Stimulated activated CD4-positive, alpha-beta T cell treated with anti-CD3 and anti-CD28 coated beads, Interleukin-4, amount 100 ng/mL, for 4 hours (primary cell): ENCODE measurements at places on chromosomes 7 and 10.

- DNase-seq, result no peak
Observed at GRCh38 chr10:132273966-132274365, 33.8 kb downstream of the STK32C start.

- no peak for DNase-seq
Observed at GRCh38 chr10:121221072-121221471, 369.9 kb downstream of the WDR11 start.

GRCh38 chr7:68309271-68309670, 1289.0 kb upstream of the AUTS2 start:
- no peak for DNase-seq

GRCh38 chr7:106108991-106109390, 3.1 kb downstream of the SYPL1 start:
- no peak for DNase-seq

DNA sequence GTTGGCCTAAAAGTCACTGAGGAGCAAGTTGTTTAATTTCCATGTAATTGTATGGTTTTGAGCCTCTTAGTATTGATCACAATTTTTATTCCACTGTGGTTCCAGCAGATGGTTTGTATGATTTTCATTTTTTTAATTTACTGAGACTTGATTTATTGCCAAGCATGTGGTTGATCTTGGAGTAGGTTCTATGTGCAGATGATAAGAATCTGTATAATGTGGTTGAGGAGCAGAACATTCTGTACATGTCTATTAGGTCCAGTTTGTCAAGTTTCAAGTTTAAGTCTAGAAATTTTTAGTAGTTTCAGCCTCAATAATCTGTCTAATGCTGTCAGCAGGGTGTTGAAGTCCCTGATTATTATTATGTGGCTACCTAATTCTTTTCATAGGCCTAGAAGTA, 22.7 kb upstream of the ZWINT start:
- no peak for DNase-seq

- DNase-seq, result no peak
Observed at GRCh38 chr7:75924889-75925288, 9.9 kb downstream of the POR start.

DNA sequence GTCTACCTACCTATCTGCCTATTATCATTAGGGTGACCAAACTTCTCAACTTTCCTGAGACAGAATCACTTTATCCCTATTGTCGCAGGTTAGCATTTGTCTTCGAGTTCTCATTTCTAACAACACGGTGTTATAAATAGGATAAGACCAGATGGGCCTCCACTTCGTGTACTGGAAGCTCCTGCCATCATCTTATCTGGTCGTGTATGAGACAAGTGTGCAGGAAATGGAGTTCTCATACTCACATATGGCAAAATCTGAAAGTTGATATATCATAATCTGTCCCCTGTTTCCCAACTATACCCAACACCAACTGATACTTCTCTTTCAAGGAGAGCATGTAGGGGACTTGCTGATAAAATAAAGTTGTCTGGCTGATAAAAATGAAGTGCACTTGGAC, 287.4 kb upstream of the FOXK1 start:
- no peak for DNase-seq

DNA sequence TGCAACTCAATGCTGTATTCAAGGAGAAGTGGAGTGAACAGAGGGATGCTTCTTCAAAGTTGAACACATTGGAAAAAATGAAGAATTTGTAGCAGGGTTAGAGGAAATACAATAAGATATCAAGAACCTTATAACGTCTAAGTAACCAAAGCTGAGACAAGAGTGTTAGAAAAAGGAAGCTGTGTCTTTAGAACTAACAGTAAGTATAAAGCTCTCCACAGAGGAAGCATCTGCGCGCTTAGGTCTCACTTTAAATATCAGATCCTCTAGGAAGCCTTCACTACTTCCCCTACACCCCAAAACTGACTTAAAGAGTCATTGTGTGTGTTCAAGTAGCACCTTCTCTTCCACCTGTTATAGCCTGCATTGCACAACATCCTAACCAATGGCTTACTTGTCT, 43.0 kb downstream of the CH25H start:
- no peak for DNase-seq

- DNase-seq, result no peak
Observed at GRCh38 chr10:71392791-71393781, 3.6 kb upstream of the CDH23 start.

DNA sequence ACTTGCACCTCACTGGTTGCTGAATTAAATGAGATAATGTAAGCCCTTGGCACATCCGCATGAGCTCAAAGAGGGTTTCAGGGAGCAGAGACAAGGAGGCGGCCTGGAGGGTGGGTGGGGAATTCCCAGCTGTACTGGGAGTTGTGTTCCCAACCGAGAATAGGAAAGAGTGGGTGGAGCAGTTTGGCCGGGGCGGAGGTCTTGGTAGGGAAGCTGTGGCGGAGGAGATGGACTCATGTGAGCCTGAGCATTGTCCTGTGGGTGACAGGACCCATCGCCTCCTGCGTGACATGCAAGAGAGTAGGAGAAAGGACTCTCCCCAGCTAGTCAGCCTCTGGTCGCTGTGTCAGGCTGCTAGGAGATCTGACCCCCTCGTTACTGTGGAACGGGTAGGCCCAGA, 41.0 kb upstream of the SAMD8 start:
- no peak for DNase-seq

GRCh38 chr7:23018750-23019149, 4.8 kb upstream of the HYCC1 start:
- no peak for DNase-seq

DNA sequence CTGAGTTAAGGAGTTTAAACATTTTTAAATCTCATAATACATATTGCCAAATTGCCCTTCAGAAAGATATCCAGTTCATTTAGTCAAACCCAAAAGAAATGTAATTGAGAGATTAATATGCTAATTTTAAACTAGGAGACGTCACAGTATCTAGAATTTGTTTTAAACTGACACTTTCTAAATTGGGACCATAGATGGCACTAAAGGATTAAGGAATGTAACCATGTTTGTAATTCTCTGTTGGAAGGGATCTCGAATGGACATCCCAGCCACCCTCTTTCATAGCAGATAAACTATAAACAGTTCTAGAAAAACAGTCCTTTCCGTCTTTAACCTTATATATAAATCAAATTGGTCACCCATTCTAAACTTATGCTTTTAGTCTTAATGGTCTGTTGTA, 30.0 kb upstream of the SAMD9L start:
- no peak for DNase-seq

DNA sequence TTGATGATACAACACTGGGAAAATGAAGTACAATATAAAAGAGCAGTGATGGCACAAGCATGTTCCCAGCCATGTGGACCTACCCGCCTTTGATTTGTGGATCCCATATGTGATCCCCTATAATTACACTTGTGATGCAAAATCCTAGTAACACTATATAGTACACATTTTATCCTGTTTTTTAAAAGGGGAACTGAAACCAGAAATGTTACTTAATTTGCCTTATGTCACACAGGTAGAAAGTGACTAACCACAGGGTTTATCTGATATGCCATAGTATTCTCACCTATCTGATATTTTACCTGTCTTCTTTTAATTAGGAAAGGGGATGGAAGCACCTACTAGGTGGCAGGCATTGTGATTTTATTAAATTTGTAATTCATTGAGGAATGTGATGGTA, 35.0 kb downstream of the ARMC3 start:
- no peak for DNase-seq

DNA sequence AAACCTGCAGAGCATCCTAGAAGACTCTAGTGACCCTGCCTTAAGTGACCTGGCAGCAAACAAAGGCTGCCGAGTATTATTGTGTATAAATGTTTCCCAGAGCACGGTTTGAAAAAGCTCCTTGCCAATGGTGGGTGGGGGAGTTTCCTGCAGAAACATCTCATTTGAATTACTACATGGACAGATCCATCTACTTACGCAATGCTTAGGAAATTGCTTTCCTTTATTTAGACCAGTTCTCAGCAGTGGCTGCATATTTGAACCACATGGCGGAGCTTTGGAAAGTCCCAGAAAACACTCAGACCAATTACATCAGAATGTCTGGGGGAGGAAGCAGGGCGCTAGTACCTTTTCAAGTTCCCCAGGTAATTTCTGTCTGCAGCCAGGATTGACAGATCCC, 560.9 kb downstream of the SDK1 start:
- no peak for DNase-seq

DNA sequence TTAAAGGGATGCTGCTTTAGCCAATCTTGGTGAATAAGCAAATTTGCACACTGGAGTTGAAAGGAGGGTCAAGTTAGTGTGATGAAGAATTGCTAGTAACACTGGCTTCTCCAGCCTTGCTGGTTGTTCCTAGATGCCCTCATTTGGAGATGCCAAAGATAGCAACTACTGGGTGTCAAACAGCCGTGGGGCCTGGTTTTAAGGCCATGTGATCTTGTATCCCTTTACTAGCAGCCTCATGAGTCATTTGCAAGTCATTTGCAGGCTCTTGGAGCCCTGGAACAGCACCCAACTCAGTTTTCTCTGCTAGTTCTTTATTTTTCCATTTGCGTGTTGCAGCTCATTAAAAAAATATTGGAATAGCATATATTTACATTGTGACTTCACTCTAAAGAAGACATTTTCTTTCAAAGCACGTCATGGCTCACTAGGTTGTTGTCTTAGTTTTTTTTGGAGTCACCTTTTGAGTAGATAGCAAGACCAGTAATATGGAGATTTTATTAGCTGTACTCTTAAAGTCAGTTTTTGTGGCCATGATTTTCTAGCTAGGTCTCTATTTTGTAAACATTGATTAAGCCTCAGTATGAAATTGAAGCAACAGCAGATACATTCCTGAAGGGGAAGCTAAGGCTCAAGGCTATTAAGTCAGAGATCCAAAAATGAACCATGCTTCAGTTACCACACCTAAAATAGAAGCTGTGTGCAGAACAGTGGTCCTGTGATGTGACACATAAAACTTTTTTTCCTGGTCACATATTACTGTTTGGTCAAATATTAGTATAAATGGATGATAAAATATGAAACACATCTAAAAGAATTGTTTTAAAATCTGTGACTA, 1.3 kb downstream of the LSMEM1 start:
- no peak for DNase-seq

DNA sequence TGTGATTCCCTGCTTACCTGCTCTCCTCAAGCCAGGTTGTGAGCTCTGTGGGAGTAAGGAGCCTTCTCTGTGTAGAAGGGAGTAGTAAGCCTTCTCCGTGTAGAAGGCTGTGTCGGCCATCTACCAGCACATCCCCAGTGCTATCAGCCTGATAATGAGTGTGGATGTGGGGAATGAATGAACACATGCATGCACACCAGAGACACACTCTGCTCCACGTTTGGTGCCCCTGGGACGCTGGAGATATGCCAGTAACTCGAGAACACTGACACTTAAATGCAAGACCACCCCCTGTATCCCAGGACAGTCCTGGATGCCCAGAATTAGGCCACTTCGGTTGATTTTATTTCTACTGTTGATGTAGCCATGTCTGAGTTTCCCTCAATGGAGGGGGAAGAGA, 21.1 kb upstream of the GPR26 start:
- DNase-seq, result no peak

GRCh38 chr10:132844069-132844809, 58.3 kb upstream of the NKX6-2 start:
- DNase-seq, result no peak

GRCh38 chr10:18689498-18689897, 30.3 kb downstream of the ARL5B start:
- no peak for DNase-seq

DNA sequence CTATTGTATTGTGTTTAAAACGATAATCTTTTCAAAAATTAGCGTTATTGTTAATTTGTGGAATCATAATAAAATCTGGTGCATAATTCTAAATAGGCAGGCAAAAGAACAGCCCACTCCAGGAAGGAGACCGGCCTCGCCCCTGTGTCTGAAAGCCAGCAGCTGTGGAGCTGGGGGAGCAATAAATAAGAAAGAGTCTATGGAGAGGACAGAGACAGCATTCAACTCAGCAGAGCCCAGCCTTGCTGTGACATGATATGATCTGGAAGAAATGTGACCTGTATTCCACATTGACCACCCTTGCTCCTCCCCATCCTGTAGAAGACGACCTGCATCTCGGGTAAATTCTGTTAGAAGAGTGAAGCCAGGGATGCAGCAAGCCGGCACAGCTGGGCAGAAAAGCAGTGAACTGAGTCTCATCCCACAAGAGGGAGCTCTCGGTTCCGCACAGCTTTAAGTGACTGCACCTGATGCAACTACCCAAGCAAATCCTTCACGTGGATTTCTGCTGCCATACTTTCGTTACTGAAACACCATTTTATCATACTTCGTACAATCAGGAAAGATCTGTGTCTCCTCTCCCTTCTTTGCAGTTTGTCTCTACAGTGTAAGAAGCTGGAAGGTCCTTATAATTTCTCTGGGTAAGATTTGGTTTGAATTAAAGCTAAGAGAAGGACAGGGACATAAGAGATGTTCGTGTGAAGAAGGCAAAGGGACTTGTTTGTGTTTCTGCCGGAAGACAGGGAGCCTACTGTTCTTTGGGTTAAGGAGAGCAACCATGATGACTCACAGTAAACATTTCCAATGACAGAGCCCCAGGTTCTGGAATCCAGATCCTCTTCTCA, 427.1 kb downstream of the GPAM start:
- no peak for DNase-seq

DNA sequence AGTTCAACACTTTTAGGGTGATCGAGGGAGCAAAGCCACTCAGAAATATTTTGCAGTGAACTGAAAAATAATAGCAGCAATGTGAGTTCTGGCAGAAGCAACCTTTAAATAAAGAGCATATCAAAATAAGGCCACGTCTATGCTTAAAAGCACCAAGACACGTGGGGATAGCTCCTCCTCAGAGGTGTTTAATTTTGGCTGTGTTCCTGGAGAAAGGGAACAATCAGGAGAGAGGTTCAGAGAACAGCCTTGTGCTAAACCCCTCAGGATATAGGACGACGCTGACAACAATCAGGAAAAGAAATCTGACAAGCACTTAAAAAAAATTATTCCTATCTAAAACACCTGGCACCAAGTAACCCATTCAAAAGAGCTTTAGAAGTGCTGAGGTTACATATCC, 471.9 kb upstream of the CELF2 start:
- no peak for DNase-seq

GRCh38 chr7:117572856-117573620, 93.2 kb downstream of the CFTR start:
- DNase-seq, result no peak

GRCh38 chr7:124810605-124811004, 45.0 kb upstream of the GPR37 start:
- no peak for DNase-seq

DNA sequence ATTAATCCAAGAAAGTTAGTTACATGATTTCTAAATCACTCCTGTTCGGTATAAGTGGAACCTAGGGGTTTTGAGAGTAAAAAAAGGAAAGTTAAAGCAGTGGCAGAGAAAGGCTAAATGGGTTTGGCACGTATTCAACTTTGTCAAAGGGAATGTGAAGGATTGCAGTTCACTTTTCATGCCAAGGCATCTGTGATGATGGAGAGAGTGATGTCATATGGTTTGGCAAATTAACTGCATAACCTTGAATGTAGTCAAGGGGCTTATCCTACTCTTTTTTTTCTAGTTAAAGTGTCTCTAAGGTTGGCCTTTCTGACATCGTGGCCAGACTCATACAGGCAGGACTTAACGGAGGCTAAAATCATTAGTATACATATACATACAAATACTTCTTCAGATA, 277.8 kb downstream of the EXOC4 start:
- no peak for DNase-seq

GRCh38 chr10:84352251-84352842, 24.0 kb downstream of the CCSER2 start:
- peak; percentile 70 for DNase-seq

- DNase-seq, result no peak
Observed at GRCh38 chr10:72729528-72729927, 37.6 kb downstream of the MCU start.

- no peak for DNase-seq
Observed at GRCh38 chr7:69708857-69709256, 110.6 kb downstream of the AUTS2 start.

GRCh38 chr7:100486753-100487446, 3.2 kb downstream of the NYAP1 start:
- no peak for DNase-seq
